ENCODE measurements at places on chromosomes 2 and 18.

DNA sequence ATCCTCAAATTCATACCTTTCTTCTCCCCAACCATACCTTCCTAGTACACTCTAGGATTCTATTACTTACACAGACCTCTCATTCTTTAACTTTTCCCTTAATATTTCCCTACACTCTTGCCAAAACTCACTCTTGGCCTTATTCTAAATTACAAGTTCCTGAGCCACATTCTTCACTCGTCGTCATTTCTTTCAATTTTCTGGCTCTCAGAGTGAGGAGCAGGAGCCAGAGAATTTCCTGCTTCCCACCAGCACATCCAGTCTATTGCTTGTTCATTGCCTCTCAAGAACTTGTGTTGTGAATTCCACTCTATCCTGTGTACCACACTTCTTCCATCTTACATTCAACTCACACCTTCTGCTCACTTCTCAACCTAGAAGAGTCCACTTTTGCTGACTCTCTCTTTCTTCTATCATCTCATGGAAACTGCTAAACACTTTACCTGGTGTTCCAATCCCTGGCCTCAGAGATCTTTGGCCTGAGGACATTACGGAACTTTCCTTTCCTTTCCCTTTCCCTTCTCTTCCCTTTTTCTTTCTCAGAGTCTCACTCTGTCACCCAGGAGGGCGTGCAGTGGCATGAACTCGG is 171.6 kb downstream of the PLCL1 start:
- no peak for DNase-seq

DNA sequence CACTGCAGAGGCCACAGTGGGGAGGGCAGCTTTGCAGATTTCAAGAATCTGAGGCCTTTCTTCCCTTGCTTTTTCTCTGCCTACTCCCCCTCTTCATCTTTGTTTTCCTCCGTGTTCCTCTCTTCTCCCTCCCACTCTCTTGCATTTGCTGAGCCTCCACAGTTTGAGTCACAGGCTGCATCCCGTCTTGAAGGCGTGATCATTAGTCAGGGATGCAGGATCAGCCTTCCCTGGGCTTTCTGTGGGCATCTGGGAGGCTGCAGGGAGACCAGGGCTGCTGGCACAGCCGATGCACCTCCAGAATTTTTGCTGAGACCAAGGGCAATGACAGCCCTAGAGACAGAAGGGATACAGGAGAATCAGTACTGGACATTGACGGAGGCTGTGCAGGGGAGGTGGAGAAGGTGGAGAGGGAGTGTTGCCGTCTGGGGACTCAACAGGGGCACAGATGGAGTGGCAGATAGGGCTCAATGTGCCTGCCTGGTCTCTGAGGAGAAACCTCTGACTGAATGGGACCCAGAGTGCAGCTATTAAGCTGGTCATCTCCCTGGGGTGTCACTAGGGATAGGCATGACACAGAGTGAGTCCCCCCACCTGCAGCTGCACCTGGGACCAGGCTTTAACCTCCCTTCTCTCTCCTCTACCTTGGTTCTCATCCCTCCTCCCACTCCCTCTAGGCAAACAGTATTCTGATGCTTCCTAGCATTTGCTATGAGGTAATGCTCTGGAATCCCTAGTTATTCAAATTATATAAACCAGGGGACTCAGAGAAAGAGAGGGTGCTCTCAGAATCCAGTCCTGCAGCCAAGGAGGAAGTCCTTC is 29.0 kb upstream of the DNAJC27 start:
- no peak for DNase-seq

DNA sequence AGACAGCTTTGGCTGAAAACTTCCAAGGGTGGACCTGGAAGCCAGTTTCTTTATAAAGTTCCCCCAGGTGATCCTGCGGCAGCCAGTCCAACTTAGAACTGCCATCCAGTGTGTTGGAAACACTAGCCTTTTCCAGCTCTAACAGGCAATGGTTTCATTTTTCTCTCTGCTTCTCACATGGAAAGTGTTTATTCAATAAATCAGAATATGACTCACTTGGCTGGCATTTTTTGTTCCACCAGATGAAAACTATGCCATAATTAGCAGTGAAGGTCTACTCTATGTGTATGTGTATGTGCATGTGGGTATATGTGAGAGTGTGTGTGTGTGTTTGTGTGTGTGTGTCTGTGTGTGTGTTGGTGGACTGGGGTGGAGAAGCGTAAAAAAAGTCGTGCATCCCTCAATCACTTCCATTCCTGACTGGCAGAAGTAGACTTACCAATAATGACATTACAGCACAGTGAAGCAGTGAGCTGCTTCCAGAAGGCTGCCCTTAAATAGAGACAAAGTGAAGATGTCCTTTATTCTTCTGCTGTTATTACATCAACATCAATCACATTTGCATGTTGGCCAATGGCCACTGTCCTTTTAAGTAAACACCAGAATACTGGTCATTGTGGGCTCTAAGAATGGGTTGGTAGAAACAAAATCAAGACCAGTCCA is 90.9 kb upstream of the SETBP1 start:
- DNase-seq, result no peak

- DNase-seq, result no peak
These were observed 1.8 kb downstream of the SERPINB13 start for GRCh38 chr18:63588909-63589308.

DNA sequence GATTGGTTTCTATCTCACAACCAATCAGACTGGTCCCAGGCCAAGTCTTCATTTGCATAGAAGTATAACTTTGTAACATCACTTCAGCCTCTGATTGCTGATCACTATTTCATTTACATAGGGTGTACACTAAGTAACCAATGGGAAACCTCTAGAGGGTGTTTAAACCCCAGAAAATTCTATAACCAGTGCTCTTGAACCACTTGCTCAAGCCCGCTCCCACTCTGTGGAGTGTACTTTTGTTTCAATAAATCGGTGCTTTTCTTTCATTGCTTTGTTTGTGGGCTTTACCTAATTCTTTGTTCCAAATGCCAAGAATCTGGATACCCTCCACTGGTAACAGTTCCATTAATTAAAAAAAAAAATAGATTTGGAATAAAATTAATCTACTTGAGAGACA is 77.0 kb downstream of the TMEFF2 start:
- DNase-seq, result no peak

- no peak for DNase-seq
These were observed 186.8 kb downstream of the ZNF521 start for GRCh38 chr18:25164848-25165811.
